ENCODE measurements at places on chromosomes 13 and 19. TPM values are rescaled to one million over a fixed set of nuclear protein-coding genes. Genes with fewer than 3 reads are reported as not detected.
A peak's percentile ranks its signal among the peaks of the same experiment; 100 is the strongest.

DNA sequence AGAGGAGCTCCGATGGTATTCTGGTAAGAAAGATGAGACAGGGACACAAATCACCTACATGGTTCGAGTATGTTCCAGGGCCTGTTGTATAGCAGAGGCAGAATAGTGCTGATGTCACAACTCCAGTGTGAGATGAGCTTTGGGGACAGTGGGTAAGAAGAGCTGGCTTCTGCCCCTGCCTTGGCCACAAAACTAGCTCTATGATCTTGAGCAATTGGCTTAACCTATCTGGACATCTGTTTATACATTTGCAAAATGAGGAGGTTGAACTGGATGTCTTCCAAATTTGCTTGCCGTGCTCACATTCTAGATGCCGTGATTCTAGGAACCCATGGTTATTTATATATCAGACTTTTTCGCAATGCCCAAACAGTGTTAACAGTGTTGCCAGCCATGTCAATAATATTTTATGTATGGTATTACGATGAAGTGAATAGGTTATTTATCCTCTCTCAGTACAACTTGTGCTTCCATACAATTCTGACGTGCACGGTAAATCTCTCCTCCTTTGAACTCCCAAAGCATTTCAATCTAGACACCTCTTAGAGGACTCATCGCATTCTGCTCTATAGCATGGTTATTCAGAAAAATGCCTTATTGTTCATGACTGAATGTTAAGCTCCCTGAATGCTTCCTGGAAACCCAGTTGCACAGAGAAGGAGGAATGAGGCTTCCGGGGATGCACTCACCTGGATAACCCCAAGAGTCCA, 316.0 kb downstream of the FOXO1 start:
- DNase-seq = no peak
- H3K4me1 ChIP-seq = no peaks in the 10 kb centered on the region
- no peaks in the 10 kb centered on the region for H3K36me3 ChIP-seq
- H3K27ac ChIP-seq = peak overlapping the region; percentile 92

DNA sequence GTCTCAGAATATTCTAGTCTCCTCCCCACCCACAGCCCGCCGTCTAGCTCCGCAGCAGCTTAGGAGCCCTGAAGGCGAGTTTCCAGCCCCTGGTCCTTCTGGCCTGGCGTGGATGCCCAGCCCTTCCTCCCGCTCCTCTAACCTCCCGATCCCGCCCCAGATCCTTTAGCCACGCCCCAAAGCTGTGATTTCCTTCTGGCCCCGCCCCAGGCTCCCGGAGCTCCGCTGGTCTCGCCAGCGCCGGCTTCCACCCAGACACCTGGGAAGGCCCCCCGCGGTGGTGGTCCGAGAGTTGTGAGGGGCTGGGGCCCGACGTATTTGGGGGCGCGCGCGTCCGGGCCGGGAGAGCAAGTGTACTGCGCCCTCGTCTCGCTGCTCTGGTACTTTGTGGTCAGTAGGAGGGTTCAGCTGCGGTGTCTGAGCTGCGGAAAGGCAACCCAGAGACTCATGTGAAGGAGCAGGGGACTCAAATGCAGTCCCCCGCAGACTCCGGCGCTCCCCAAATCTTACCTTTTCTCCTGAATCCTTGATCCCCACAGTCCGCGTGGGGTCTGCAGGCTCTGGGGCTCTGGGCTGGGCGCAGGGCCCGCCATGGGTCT, at the start of gene CGB7:
Gene CGB7 (minus strand): TSS at position 114 of the 599 bp plus-strand sequence. CDS start 2,374 bp downstream, outside the sequence.
- peak; percentile 29 for DNase-seq
- H3K4me1 ChIP-seq = peaks cover 11% of the 10 kb centered on the region
- H3K27me3 ChIP-seq = no peaks in the 10 kb centered on the region
- H3K4me3 ChIP-seq = peak within 1 kb of the TSS; percentile 46
- no peaks in the 10 kb centered on the region for H3K36me3 ChIP-seq
- no peak within 1 kb of the TSS for H3K27ac ChIP-seq

GRCh38 chr19:53538378-53539109, 599 bp downstream of the ZNF331 start:
- H3K36me3 ChIP-seq = no peaks in the 10 kb centered on the region
- H3K27ac ChIP-seq = peak overlapping the region; percentile 94
- H3K4me3 ChIP-seq = peak overlapping the region; percentile 68
- DNase-seq = no peak
- no peaks in the 10 kb centered on the region for H3K4me1 ChIP-seq

- no peaks in the 10 kb centered on the region for H3K27me3 ChIP-seq
- H3K4me3 ChIP-seq = no peak overlapping the region
- H3K36me3 ChIP-seq = peaks cover 52% of the 10 kb centered on the region
- peak overlapping the region; percentile 4 for H3K27ac ChIP-seq
Observed at GRCh38 chr19:8306235-8307054, 1.7 kb downstream of the CD320 start.

GRCh38 chr13:95710313-95710712, 33.4 kb downstream of the DNAJC3 start:
- H3K27me3 ChIP-seq = no peaks in the 10 kb centered on the region
- H3K4me1 ChIP-seq = no peaks in the 10 kb centered on the region
- H3K27ac ChIP-seq = no peak overlapping the region
- DNase-seq = no peak
- no peak overlapping the region for H3K4me3 ChIP-seq

- no peak overlapping the region for H3K27ac ChIP-seq
- H3K36me3 ChIP-seq = no peaks in the 10 kb centered on the region
Observed at GRCh38 chr13:42876270-42876714, 94.9 kb downstream of the FAM216B start.

DNA sequence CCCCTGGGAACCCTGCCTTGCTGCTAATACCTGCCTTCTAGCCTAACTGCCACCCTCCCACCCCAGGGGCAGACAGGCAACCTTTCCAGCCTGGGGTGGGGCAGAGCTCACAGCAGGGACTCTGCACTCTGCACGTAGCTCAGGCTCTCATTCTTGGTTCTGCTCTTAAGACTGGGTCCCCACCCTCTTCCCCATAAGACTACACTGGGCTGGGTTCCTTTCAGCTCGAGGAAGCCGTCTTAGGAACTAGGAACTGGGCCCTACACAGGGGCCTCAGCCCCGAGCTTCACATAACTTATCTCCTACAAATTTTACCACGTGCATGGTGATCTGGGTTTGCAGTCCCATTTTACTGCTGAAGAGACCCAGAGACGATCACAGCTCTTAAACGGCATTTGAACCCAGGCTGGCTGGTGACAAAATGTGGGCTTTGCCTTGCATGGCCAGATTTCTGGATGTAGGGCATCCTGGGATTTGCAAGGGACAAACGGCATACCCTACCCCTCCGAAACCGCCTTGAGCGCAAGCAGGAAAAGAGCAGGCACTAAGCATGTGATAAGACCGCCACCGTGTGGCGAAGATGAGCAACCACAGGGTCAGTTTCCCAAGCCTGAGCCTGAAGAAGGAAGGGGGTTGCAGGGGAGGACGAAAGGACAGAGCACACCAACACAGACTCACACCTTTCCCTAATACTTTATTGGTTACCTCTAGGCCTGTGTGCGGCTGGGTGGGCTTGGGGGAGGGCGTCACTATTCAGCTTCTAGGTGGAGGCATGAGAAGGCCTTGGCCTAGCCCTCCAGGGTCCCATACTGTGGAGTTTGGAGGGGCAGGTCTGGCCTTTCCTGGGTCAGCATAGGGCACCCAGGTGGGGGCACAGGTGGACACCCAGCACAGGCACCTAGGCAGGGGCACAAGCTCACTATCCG, 5.1 kb downstream of the JUNB start:
- H3K36me3 ChIP-seq = no peaks in the 10 kb centered on the region
- H3K4me1 ChIP-seq = no peaks in the 10 kb centered on the region
- no peaks in the 10 kb centered on the region for H3K27me3 ChIP-seq

PALM gene
- 97.2 TPM for total RNA-seq

B3GLCT gene
- 5.7 TPM for total RNA-seq

All from tibial nerve (tissue), 4 donors.